ENCODE measurements at places on chromosomes 12 and 14. TPM values are rescaled to one million over a fixed set of nuclear protein-coding genes. Genes with fewer than 3 reads are reported as not detected.

DNA sequence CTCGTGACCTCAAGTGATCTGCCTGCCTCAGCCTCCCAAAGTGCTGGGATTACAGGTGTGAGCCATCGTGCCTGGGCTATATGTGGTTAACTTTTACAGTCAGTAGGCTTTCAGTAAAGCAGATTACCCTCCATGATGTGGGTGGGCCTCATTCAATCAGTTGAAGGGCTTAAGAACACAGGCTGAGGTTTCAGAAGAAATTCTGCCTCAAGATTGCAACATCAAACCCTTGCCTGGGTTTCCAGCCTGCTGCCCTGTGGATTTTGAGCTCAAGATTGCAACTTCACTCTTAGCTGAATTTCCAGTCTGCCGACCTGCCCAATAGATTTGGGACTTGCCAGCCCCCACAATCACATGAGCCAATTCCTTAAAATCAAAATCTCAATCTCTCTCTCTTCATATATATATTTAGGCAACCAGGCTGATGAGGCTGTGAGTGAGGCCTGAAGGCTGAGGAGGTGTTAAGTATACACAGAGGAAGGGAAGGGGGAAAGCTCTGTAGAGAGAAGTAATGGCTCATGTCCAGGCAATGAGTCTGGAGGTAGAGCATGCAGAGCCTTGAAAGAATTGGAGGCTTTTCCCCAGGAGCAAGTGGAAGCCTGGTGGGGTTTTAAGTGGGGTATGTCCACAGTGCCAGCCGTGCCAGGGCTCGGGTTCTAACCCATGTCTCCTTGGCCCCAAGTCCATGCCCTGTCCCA is 33.3 kb upstream of the ACTN1 start:
- peak; percentile 53 for DNase-seq

DNA sequence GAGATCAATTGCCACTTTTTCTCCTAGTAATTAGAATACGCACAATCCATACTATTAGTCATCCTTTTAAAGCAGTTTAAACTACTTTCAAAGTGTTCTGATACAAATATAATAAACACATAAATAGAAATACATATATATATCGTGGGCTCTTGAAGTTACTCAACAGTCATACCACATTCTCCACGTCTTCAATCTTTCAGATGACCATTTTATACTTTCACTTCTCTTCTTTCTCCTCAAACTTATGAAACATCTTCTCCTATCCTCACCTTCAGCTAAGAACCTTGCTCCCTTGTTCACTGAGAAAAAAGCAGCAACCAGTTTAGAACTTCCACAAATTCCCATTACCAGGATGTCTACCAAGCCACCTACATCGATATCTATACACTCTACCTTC is 19.2 kb downstream of the CEP290 start:
- no peak for DNase-seq

DNA sequence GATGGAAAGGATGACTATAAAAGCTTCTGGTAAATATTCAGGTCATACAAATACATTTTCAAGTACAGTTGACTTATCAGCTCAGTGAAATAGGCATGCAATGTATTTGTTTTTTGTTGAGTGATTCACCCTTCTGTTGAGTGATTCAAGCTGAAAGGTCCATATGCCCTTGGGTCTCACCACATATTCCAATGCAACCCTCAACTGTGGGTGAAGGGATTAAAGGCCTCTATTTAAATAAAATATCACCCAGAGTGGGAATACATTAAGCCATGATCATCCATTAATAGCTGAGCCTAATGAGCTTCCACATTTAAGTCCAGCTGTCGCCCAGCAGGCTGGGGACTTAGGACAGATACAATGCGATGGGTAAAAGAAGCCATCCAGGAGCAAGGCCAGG is 120.2 kb downstream of the CRACR2A start:
- no peak for DNase-seq

DNA sequence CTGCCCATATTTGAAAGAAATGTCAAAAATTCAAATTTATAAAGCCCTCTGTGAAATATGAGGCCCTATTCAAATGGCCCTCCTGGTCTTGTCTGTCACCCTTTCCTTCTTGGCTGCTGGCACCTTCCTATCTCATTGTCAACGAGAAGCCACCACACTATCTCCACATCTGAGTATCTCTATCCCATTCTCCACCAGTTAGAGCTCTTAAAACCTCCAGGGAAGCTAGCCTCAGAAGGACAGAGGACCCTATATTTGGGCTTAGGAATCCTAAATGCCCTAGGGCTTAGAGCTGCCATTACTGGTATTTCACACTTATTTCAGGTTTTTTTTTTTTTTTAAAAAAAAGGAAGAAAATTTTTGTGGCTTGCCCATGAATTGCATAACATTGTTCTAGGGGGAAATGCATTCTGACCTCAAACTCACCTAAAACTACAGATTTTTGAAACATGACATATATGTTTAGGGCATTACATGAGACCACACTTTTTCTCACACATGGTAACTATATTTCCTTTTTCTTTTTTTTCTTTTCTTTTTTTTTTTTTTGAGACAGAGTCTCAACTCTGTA is 25.0 kb downstream of the SLC25A21 start:
- no peak for DNase-seq

DNA sequence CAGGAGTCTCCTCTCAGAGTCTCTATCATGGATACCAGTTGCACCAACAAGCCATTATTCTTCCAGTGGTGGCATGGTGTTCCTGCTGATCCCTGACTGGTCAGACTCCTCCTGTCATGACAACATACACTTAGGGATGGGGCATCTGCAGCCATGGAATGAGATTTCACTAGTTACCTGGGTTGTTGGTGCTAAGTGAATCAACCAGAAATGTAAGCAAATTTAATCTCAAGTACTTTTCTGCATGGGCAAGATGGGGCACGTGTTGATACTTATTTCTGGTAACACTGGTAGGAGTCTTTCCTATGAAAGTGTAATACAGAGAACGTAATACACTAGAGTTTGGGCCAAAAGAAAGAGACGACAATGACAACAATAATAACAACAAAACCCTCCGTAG is 211.5 kb upstream of the FOXN3 start:
- DNase-seq = no peak

DNA sequence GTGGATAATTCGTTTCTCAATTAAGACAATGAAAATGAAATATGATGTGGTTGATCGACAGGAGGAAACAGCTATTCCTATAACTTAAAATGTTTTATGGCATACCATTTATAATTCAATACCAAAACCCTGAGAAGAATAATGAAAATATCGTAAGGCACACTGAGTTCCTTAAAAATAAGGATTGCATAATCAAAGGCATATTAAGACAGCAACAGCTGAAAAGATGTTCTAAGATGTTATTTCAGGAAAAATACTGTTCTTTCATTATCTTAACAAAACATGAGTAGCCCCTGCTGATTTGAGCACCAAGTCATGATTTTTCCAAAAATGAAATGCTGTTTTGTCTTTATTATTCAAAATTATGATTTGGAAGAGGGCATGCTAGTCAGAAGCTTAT is 189.4 kb upstream of the ALG10 start:
- no peak for DNase-seq

- no peak for DNase-seq
Measured at GRCh38 chr12:96201272-96202227, 7.4 kb downstream of the ELK3 start.

- peak; percentile 23 for DNase-seq
Measured at GRCh38 chr12:77835969-77836368, 5.3 kb downstream of the NAV3 start.

- peak; percentile 96 for DNase-seq
Measured at GRCh38 chr12:92928962-92929915, at the start of gene EEA1. TSS of gene EEA1 (minus strand) at chr12:92929295. CDS start at chr12:92929066, 229 bp downstream.

GRCh38 chr12:76543813-76544347 is 15.7 kb downstream of the OSBPL8 start:
- no peak for DNase-seq

DNA sequence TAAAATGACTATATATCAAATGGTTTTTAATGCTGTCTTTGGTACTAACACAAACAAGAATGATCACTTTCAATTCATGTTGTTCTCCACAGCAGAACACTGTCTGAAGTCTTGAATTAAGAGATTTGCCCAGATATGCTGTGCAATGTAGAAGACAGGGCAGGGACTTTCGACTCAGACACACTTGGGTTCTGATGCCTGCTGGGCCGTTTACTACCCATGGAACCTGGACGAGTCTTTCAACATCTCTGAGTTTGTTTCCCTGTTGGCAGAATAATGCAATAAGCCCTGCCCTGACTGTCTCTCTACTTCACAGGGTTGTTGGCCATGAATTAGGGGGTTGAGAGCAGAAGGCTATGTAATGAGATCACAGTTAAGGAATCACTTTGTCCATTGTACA is 162.6 kb upstream of the TMPO start:
- no peak for DNase-seq

Gene DEGS2
- not detected for total RNA-seq

Gene HOXC9
- total RNA-seq = 7.4 TPM

Gene ISCA2
- total RNA-seq = 24.6 TPM

Gene SERPINA1
- not detected for total RNA-seq

Gene BDKRB2
- total RNA-seq = 105 TPM

Gene GDF11
- 3.9 TPM for total RNA-seq

Gene MYH6
- not detected for total RNA-seq

Gene GALNT6
- total RNA-seq = 32.2 TPM
